ENCODE measurements at places on chromosomes 2 and 18. TPM values are rescaled to one million over a fixed set of nuclear protein-coding genes. Genes with fewer than 3 reads are reported as not detected.

The RESP18 gene
- polyA plus RNA-seq = not detected

The INHA gene
- polyA plus RNA-seq = 2.0 TPM

The SLC16A14 gene
- polyA plus RNA-seq = 7.9 TPM

The LRP1B gene
- 1.1 TPM for polyA plus RNA-seq

The POTEJ gene
- polyA plus RNA-seq = not detected

The EMILIN2 gene
- polyA plus RNA-seq = 11.8 TPM

The POLR1A gene
- 24.7 TPM for polyA plus RNA-seq

The DSG1 gene
- polyA plus RNA-seq = 0.05 TPM

The C2orf92 gene
- 25.4 TPM for polyA plus RNA-seq

The PSMA8 gene
- polyA plus RNA-seq = not detected

The PIGN gene
- 30.3 TPM for polyA plus RNA-seq

The HOXD8 gene
- polyA plus RNA-seq = 170 TPM

The FBXO36 gene
- 7.6 TPM for polyA plus RNA-seq

The RUFY4 gene
- polyA plus RNA-seq = 0.32 TPM

The CAPG gene
- polyA plus RNA-seq = 81.7 TPM

The SAG gene
- polyA plus RNA-seq = 0.13 TPM

The CFAP65 gene
- 0.28 TPM for polyA plus RNA-seq

The SLC19A3 gene
- polyA plus RNA-seq = 10.7 TPM

The SGO2 gene
- polyA plus RNA-seq = 21.8 TPM

The CYP27A1 gene
- polyA plus RNA-seq = 49.7 TPM

The CEBPZ gene
- 89.4 TPM for polyA plus RNA-seq

The DYNAP gene
- 0.08 TPM for polyA plus RNA-seq

The GPR45 gene
- polyA plus RNA-seq = not detected

The KCNJ13 gene
- polyA plus RNA-seq = 3.3 TPM

The ZSWIM2 gene
- not detected for polyA plus RNA-seq

The STAT4 gene
- 11.4 TPM for polyA plus RNA-seq

The ZNF396 gene
- 7.2 TPM for polyA plus RNA-seq

The UBE2E3 gene
- 250 TPM for polyA plus RNA-seq

The OTOF gene
- 0.23 TPM for polyA plus RNA-seq

The KIAA2012 gene
- polyA plus RNA-seq = 0.12 TPM

The FBLN7 gene
- polyA plus RNA-seq = 13.6 TPM

The NAPG gene
- polyA plus RNA-seq = 32.3 TPM

The HOXD13 gene
- 0.20 TPM for polyA plus RNA-seq

The TMEM200C gene
- 1.4 TPM for polyA plus RNA-seq

The HTR2B gene
- polyA plus RNA-seq = 16.3 TPM

The MPV17 gene
- polyA plus RNA-seq = 97.4 TPM

All from left kidney (tissue), 8 donors.